ENCODE measurements at places on chromosomes 3 and 15. TPM values are rescaled to one million over a fixed set of nuclear protein-coding genes. Genes with fewer than 3 reads are reported as not detected.

- DNase-seq, result peak; percentile 72
These were observed at the start of gene SCAP for GRCh38 chr3:47475570-47476329. SCAP (minus strand) TSS chr3:47475941; CDS start chr3:47442993, 32,948 bp downstream.

Gene EFHB
- total RNA-seq, result 0.20 TPM

GRCh38 chr15:68341760-68342725 is 64.5 kb downstream of the FEM1B start:
- DNase-seq, result peak; percentile 26

DNA sequence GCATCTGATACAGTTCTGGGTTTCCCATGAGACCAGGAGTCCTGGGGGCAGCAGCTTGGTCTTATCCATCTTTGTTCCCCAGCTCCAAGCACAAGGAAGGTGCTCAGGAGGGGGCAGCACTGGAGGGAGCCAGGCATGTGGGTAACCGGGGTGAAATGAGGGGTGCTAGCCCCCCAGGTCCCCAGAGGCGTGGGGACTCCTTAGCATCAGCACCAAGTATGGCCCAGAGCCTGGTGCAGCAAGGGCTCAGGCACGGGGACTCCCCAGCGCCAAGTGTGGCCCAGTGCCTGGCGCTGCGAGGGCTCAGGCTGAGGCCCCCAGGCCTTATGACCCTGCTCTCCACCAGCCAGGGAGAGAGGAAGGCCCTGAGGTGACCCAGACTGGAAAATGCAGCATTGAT is 94.1 kb downstream of the CHSY1 start:
- DNase-seq, result no peak

DNA sequence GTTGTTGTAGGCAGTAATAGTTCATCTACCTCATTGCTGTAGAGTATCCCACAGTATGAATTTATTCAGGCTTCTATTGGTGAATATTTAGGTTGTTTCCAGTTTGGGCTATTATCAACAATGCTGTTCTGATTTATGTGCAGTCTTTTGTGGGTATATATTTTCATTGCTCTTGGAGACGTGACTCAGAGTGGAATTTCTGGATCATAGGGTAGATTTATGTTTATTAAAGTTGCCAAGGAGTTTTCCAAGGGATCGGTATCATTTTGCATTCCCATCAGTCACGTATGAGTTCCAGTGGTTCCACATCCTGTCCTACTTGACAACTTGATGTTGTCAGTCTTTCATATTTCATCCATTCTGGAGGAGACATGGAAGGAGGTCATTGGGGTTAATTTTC is 8.4 kb upstream of the HRH1 start:
- peak; percentile 41 for DNase-seq

Gene ACOX2
- 0.60 TPM for total RNA-seq

Gene CASR
- total RNA-seq, result not detected

Gene C3orf20
- not detected for total RNA-seq

- DNase-seq, result peak; percentile 55
These were observed at the start of gene PEX5L for GRCh38 chr3:180036671-180037455. PEX5L (minus strand) TSS chr3:180036937; CDS start chr3:180036599, 338 bp downstream.

DNA sequence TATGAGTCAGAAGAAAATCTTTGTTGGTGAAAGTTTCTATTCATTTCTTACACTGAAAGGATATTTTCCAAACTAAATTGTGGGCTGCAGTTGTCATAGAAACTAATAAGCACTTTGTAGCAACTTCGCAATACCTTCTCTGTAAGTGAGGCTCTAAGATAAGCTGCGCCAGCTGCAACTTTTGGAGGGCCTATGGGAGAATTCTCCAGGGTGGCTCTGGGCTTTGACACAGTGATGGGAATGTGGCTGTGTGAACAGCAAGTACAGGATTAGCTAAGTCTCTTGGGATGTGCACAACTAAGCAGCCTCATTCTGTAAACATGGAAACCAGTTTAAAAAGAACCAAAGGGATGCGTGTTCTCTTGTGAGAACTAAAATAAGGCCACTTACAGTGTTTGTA is 124.6 kb upstream of the SGO1 start:
- DNase-seq, result no peak

DNA sequence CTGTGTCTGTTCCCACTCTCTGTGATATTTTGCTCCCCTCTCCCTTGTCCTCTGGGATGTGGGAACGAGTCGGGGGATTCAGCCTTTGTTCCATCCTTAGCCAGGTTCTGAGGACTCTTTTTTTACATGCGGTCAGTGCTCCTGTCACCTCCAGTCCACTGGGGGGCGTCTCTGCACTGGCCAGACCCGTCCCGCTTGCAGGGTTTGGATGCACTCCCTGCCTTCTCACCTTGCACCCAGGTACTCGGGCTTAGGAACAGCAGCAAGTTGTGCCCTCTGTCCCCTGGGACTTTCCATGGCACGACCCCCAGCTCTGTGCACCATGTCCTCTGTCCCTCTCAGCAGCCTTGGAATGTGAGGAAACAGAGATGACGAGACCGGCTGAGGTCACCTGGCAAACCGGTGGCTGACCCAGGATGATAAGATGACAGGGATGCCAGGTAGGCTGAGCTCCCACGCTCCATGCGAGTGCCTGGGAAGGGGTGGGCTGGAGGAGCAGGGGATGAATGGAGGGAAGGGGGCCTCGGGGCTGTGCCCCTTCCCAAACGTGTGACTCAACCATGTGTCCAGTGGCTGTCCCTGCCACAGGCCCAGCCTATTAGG is 27.3 kb upstream of the FGD5 start:
- DNase-seq, result peak; percentile 86

DNA sequence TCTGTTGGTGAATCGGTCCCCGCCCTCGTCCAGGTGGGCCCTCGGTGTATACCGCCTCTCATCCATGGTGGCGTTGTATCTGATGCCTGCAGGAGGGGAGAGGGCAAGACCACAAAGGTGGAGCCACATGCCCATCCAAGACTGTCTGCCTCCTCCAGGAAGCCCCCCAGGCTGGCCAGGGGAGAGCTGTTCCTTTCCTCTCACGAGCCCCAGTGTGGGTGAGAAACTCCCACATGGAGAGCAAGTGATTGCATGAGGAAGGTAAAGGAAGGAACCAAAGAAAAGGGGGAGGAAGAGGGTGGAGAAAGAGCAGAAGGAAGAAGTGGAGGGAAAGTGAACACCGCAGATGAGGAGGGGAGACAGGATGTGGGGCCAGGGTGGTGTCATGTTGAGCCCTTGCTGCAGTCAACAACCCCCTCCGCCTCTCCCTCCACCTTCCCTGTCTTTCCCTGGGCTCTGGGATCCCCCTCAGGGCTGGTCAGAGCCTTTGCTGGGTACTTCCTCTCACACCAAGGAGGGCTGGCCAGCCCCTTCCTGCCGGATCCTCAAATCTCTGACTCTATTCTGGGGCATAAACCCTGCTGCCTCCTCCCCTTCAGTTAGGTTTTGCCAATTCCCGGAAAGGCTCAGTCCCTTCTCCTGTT is 49.3 kb downstream of the FEM1B start:
- DNase-seq, result no peak

- peak; percentile 37 for DNase-seq
These were observed 32.3 kb upstream of the AMOTL2 start for GRCh38 chr3:134406331-134407238.

Gene RETNLB
- total RNA-seq, result not detected

DNA sequence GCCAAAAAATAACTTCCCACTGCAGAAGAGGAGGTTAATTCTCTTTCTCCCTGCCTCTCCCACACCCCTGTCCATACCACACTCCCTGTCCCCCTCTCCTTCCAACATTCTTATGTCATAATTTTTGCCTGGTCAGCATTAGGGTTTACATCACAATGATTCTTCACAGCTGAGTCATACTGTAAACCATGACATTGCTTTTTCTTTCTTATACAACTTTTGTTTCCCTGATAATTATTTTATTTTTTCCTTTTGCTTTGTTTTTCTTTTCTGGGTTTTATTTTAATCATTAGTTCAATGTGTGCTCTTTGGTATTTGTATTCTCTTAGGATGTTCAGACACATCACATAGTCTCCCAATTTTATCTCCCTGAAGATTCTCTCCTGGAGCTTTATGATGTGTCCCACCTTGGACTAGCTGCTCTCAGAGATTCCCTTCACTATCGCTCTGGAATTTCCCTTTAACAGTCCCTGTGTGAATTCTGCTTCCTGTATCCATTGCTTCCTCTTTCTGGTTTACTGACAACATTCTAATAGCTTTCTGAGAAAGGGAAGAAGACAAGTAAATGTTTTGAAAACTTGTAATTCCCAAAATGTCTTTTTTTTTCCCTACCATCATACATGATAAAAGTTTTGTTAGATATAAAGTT is 70.7 kb downstream of the SOX2 start:
- peak; percentile 44 for DNase-seq

GRCh38 chr3:31753050-31753425 is 220.3 kb downstream of the STT3B start:
- DNase-seq, result no peak

DNA sequence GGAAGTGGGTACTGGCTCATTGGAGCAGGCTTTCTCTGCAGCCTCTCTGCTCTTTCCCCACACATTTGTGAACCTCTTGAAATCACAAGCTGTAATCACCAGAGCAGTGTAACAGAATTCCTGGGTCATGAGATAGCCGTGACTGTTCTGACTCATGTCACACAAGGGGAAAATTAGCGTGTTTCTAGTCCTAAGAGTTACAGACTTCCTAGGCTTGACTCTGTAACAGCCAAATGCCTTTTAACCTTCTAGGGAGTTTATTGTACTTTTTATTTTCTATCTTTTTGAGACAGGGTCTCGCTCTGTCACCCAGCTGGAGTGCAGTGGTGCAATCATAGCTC is 54.7 kb upstream of the TRAK1 start:
- DNase-seq, result peak; percentile 93

- no peak for DNase-seq
These were observed 81.9 kb downstream of the MITF start for GRCh38 chr3:69821133-69821532.

- no peak for DNase-seq
These were observed 143.3 kb upstream of the SLCO3A1 start for GRCh38 chr15:91710080-91710698.

GRCh38 chr3:47954567-47954966 is 61.6 kb downstream of the MAP4 start:
- no peak for DNase-seq

- no peak for DNase-seq
These were observed 39.6 kb downstream of the CMSS1 start for GRCh38 chr3:99857278-99857677.

- no peak for DNase-seq
These were observed 1.2 kb downstream of the PSTPIP1 start for GRCh38 chr15:76996076-76996525.

GRCh38 chr3:125238759-125239158 is 26.2 kb upstream of the SLC12A8 start:
- no peak for DNase-seq

DNA sequence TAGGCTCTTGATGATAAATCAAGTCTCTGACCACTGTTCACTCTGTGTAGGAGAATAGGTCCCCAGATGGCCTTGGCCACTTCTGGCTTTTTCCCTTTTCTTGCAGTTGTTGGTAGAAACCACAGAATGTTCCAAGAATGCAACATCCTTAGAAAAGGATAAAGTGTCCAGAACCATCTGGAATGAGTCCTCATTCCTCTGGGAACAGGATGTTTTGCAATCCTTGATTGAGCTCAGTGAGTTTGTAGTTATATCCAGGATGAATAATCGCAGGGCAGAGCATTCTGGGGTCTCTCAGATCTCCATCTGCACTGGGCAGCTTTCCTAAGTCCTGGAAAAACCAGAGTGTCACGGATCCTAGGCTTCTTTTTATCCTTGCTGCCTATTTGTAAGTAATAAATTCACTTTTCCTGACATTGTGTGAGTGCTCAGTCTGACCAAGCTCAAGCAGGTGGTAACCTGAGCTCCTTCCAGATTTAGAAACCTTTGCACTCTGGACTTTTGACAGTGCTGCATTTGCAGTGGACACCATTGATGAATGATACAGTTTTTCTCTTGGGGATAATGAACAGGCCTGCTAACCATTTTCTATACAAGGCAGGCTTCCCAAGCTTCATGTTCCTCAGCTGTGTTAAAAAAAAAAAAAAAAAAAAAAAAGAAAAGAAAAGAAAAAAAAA is 1028.6 kb downstream of the OTOL1 start:
- no peak for DNase-seq

DNA sequence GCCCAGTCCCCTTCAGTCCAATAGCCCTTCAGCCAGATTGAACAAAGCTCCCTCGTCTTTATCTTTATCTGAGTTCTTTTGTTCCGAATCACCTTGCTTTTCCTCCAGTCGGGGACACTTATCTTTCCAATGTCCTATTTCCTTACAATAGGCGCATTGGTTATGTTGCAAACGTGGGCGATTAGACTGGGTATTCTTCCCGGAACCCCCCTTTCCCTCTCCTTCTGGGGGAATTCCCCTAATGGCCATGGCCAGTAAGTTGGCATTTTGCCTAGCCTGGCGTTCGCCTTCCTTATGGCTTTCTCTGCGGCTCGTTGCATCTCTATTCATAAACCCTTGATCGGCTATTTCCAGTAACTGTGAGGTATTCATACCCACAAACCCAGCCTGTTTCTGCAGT is 82.2 kb upstream of the VEPH1 start:
- no peak for DNase-seq

DNA sequence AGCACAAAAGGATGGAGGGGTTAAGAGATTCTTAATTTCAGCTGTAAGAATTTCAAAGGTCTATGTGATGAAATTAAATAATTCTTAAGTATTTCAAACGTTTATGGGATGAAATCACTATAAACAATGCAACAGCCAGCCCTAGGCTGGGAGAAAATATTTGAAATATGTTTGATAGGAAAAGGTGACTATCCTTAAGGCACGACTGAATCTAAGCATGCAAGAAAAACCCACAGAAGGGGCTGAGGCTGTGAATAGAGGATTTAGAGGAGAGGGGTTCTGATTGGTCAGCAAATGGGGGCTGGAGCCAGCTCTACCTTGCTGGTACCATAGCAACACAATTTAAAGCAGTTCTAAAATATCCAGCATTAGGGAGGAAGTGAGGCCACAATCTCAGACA is 220.8 kb upstream of the ATP10A start:
- DNase-seq, result no peak

Gene FAM81A
- total RNA-seq, result not detected

DNA sequence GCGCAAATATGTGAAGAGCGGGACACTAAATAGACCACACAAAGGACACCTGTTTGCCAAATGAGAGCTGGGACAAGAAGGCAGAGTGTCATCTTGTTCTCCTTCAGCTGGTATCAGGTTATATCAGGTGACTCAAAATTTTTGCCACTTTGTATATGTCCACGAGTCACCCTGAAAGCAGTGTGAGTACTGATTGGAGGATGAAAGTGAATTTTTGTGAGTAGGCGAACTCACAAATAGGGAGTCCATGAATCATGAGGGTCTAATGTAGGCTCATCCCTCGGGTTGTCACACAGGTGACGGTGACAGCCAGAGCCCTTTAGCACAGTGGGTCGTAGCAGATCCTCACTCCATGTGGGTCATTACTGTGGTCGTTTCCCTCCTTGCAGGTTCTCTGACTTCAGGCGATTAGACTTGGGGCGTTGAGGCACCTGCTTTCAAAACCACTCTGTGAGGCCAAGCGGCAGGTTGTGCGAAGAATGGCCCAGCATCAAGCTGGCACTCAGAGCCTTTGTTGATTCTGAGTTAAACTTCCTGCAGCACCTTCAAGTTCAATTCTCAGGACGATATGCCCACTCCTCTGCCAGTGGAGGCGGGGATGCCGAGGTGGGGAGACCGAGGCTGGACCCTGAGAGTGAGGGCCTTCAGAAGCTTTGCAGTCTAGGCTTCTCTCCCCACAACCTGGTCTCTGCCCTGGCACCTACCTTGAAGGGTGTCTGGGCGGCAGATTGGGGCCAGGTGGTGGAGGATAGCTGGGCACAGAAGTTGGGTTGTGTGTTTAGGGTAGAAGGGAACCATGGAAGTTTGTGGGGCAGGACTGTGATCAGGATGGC is 173.8 kb downstream of the SMAD6 start:
- DNase-seq, result no peak

Gene GLDN
- total RNA-seq, result not detected
